Ovary (tissue), 10 donors: ENCODE measurements at places on chromosomes 2 and 18. TPM values are rescaled to one million over a fixed set of nuclear protein-coding genes. Genes with fewer than 3 reads are reported as not detected.
A peak's percentile ranks its signal among the peaks of the same experiment; 100 is the strongest.

The RAPGEF4 gene
- 8.4 TPM for total RNA-seq

The ICOS gene
- total RNA-seq: 0.11 TPM

DNA sequence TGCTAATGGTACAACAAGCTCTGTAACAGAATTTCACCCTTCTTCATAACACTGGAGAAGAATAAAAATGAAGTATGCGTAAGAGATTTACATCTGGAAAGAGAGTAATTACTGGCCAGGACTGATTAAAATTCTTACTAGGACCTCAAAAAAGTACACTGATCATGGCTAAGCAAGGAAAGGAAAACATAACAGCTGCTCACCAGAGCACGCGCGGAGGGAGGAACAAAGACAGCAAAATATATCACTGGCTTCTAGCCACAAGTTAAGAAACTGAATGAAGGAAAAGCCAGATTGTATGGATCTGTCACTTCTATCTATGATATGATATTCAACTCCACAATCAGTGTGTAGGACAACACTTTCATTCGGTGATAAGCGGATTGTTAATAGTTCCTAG, 15.6 kb upstream of the CYTIP start:
- no peaks in the 10 kb centered on the region for H3K36me3 ChIP-seq
- H3K27ac ChIP-seq: no peak overlapping the region
- no peak for DNase-seq
- no peaks in the 10 kb centered on the region for H3K4me1 ChIP-seq
- no peak overlapping the region for H3K4me3 ChIP-seq

DNA sequence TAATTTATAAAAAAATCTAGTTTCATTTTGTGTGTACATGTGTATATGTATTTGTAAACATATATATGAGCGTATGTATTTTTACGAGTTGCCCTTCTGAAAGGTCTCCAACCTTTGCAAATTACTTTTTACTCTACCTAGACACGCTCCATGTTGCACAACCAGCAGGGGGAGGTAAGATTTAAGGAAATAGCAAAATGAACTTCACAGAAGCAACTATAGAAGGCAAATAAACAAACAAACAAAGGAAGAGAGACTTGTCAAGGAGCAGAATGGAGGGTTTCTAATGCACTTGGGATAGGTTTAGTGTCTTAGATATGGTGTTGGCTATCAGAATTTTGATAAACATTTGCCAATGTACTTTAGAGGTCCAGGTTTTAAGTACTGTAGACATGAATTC, 820.5 kb upstream of the POU3F3 start:
- H3K27ac ChIP-seq: no peak overlapping the region
- no peak overlapping the region for H3K4me3 ChIP-seq
- H3K36me3 ChIP-seq: no peaks in the 10 kb centered on the region
- H3K4me1 ChIP-seq: no peaks in the 10 kb centered on the region

DNA sequence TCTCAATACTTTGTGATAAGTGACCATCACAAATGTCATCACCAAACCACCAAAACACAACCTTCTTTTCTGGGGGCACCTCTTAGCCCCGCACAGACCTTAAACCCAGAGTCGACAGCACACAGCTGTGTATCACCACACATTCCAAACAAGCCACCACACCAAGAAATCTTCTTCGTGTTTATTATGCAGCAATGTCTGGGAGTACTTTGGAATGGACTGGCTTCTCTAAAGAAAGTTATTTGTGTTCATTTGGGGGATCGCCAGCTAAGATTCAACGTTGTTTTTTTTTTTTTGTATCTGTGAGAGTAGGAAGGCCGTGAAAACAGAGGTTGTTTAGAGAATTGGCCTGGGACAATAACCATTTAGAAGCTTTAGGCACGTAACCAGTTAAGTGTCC, 1.1 kb upstream of the MTA3 start:
- no peaks in the 10 kb centered on the region for H3K27me3 ChIP-seq
- H3K27ac ChIP-seq: peak overlapping the region; percentile 99
- H3K36me3 ChIP-seq: no peaks in the 10 kb centered on the region
- DNase-seq: no peak
- no peak overlapping the region for H3K4me3 ChIP-seq
- H3K4me1 ChIP-seq: peaks cover 14% of the 10 kb centered on the region

DNA sequence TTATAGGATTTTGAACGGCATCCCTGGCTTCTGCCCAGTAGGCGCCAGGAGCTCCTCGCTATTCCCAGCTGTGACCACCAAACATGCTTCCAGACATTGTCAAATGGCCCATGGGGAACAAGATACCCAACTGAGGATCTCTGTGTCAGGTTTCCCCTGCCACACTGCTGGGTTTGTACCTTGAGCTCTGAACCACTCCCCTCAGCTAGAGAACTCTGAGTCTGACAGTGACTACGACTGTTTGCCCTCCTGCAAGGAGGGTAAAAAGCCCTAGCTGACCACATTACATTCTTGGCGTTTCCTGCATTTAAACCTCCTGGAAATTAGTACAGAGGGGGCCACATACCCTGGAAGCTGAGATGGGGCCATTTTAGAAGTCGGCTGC, 12.4 kb downstream of the LRRFIP1 start:
- no peaks in the 10 kb centered on the region for H3K4me1 ChIP-seq
- no peaks in the 10 kb centered on the region for H3K36me3 ChIP-seq
- H3K4me3 ChIP-seq: no peak overlapping the region
- no peak for DNase-seq
- H3K27me3 ChIP-seq: no peaks in the 10 kb centered on the region

DNA sequence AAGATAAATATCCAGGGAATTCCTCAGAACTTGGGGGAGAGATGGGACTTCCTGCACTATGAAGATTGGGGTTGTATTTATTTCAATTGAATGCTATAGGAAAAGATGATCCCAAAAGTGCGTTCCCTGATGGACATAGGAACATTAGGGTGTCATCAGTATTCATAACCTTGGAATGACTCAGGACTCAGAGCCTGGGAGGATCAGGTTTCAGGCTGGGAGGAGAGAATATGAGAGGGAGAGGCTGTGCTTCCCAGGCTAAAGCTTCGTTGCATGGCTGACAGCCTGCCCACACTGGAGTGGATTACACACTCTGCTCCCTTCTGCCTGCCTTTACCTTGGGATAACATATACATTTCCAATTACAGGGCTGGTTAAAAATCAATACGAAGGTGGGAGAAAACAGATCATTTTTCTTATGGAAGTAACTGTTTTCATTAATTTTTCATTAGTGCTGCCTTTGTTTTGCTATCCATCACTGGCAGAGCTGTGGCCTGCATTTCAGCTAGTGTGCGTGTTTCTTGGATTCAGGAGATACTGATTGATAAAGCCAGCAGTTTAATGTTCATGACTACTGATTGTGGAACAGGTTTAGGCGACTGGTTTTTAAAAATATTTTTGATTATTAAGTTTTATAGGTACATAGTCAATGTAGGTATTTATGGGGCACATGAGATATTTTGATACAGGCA, 118.7 kb downstream of the KCTD1 start:
- H3K27me3 ChIP-seq: no peaks in the 10 kb centered on the region
- H3K27ac ChIP-seq: no peak overlapping the region
- H3K4me3 ChIP-seq: no peak overlapping the region
- no peaks in the 10 kb centered on the region for H3K4me1 ChIP-seq

DNA sequence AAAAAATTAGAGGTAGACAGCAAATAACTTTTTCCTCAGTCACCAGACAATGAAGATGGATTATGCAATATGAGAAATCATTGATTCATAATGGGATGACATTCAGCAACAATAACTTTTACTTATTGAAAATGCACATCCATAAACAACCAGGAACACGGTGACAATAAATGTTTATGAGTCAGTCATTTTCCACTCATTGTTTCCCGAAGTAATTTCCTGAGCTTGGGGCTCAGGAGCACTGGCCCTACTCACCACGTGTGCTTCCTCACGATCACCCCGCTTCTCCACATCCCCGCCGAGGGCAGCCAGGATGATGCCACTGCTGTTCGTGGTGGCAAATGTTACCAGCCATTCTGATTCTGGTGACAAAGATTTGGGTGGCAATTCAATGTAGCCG, 156.3 kb downstream of the LAMA1 start:
- no peaks in the 10 kb centered on the region for H3K36me3 ChIP-seq
- H3K27me3 ChIP-seq: no peaks in the 10 kb centered on the region
- DNase-seq: no peak
- no peak overlapping the region for H3K4me3 ChIP-seq
- no peak overlapping the region for H3K27ac ChIP-seq
